ENCODE measurements at places on chromosomes 3 and 15.
A peak's percentile ranks its signal among the peaks of the same experiment; 100 is the strongest.

DNA sequence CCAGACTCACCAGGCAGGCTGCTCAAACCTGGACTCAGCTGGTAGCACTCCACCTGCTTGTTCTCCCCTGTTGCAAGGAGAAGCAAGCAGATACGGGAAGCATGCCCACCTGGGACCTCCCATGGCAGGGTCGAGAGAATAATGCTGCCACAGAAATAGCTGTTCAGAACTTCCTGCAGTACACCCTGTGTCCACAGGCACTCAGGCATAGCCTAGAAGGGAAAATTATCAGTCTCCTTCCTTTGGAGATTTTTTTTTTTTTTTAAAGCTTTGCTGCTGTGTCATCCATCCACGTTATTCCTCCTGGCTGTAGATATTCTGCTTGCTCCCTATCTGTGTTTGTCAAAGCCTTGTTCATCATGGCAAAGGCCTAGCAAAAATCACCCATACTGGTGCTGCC lies 32.7 kb upstream of the RPS17 start:
- DNase-seq = no peak

DNA sequence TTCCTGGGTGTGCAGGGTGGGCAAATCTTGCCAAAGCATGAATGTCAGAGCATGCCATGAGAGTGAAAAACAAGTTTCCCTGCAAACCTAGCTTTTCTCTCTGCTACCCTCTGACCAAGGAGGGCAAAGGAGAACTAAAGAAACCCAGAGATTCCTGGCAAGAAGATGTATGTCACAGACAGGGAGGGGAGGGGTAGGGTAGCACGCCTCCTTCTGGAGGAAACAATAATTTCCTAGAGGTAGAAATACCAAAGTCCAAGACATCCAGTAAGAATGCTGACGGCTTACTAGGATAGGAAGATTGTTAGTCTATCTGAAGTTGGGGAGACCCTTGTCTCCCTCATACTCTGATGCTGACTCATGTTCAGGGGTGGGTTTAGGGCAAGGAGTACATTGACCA lies 203.9 kb downstream of the NR1D2 start:
- DNase-seq = no peak

DNA sequence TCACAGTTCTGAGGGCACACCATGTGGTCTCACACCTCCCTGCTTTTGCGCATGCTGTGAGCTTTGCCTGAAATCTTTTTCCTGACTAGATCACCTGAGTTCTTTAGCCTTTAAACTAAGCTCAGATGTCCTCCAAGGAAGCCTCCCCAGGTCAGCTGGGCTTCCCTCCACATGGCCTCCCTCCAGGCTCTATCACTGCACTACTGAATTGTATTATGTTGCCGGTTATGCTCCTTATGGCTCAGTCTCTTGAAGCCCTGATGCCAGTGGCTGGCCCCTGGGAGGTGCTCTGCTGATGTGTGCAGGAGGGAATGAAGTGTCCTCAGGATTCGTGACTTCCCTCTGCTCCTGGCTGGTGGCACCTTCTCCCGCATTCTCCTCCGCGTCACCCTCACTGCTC lies 93.3 kb upstream of the BLM start:
- no peak for DNase-seq

GRCh38 chr3:34213478-34213877 lies 415.0 kb downstream of the PDCD6IP start:
- DNase-seq = no peak

- DNase-seq = peak; percentile 69
Observed at GRCh38 chr15:73700041-73700842, 16.1 kb downstream of the CD276 start.

DNA sequence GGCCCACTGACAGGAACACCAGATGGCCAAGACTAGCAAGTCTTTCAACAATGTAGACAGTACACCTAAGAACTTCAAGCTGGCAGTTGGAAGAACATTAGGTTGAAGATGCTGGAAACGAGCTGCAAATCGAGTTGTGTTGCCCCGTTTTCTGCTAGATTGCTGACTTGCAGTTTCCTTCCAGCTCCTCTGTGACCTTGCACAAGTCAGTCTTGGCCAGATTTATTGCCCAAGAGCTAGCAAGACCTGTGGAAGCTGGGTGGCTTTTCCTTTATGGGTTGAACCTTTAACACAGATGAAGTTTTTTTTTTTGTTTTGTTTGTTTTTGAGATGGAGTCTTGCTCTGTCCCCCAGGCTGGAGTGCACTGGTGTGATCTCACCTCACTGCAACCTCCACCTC lies 2.9 kb upstream of the RBM6 start:
- no peak for DNase-seq

DNA sequence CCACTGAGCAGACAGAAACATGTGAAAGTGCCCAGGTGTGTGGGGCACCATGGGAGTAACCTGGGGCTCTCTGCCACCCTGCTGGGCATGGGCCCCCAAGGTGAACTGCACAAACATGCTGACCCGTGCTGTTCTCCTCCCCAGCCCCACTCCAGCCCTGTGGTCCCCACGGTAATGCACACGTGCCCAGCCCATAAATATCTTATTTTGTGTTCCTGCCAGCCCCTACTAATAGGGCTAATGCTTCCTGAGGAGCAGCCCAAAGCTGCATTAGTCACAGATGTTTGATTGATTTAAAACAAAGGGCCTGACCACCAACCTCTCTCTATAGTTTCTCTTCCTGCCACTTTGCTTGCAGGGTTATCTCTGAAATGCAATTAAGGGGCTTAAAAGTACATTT lies 95.4 kb downstream of the ABHD5 start:
- DNase-seq = no peak
